Mucosa of descending colon (tissue), 3 donors: ENCODE measurements at places on chromosomes 6 and 20. TPM values are rescaled to one million over a fixed set of nuclear protein-coding genes. Genes with fewer than 3 reads are reported as not detected.

- DNase-seq, result peak; percentile 20
Observed at GRCh38 chr20:56574531-56575142, 41.6 kb downstream of the FAM209B start.

DNA sequence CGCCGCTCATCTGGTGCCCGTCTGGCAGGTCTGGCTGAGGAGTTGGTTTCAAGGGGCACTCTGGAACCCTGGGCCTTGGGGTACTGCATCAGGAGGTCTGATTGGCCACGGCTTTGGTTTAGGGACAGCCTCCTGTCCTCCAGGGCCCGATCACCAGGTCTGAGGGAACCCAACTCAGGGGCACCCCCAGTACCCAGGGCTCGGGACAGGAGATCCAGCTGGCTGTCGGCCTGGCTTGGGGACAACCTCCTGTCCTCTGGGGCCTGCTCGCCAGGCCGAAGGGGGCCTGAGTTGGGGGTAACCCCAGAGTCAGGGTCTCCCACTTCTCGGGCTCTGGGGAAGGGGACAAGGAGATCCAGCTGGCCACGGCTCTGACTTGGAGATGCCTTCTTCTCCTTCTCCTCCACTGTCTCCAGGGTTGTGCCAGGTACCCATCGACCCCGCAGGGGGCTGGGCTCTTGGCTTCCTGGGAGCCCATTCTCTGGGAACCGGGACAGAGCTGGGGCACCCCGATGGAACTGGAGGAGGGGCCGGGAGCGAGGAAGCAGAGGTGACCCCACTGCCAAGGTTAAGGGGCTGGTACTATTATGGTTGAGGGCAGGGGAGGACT is 2.4 kb upstream of the EIF6 start:
- DNase-seq, result no peak

The CD24 gene
- total RNA-seq, result 968 TPM

GRCh38 chr6:146928503-146928902 is 275.7 kb upstream of the STXBP5 start:
- no peak for DNase-seq

DNA sequence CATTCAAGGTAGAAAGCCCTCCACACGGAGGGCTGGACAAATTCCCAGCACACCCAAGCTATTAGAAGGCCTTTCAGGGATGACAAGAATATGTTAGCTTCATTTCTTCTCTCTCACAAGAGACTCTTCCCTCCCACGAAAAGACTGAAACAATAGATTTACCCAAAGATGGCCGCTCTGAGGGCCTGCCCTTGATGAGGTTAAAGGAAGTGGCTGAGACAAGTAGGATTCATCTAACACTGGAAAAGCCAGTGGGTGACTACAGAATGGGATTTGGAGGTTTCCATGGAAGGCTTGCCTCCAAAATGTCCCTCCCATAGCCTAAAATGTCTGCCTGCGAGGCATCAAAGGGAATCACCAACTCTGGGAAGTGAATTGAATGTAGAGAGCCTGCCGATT is 277.6 kb downstream of the CLIC5 start:
- DNase-seq, result no peak

- no peak for DNase-seq
Observed at GRCh38 chr6:68139130-68139529, 496.0 kb upstream of the ADGRB3 start.

GRCh38 chr6:113414511-113414910 is 442.6 kb upstream of the MARCKS start:
- no peak for DNase-seq

DNA sequence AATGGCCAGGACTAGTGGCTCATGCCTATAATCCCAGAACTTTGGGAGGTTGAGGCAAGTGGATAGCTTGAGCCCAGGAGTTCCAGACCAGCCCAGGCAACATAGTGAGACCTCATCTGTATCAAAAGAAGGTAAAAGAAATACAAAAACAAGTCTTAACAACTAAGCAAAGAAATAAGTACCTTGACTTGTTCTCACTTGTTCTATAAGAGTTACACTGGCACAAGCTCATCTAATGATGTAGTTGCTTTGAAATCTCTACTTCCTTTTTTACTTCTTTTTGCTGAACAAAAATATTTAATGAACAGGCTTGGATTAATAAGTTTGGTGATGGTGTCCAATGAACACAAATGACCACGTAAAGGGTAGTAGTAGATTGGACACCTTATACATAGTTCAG is 72.2 kb downstream of the SGK1 start:
- no peak for DNase-seq
